ENCODE measurements at places on chromosomes 6 and 20. TPM values are rescaled to one million over a fixed set of nuclear protein-coding genes. Genes with fewer than 3 reads are reported as not detected.

The ETV7 gene
- total RNA-seq: 0.09 TPM

The EDN1 gene
- 7.4 TPM for total RNA-seq

The TRIM31 gene
- total RNA-seq: not detected

The MOG gene
- total RNA-seq: not detected

The POU5F1 gene
- not detected for total RNA-seq

The SLPI gene
- 0.63 TPM for total RNA-seq

All from fibroblast of the aortic adventitia (primary cell).